ENCODE measurements at places on chromosomes 7 and 10. TPM values are rescaled to one million over a fixed set of nuclear protein-coding genes. Genes with fewer than 3 reads are reported as not detected.
A peak's percentile ranks its signal among the peaks of the same experiment; 100 is the strongest.

The SGCE gene
- total RNA-seq: 39.8 TPM

DNA sequence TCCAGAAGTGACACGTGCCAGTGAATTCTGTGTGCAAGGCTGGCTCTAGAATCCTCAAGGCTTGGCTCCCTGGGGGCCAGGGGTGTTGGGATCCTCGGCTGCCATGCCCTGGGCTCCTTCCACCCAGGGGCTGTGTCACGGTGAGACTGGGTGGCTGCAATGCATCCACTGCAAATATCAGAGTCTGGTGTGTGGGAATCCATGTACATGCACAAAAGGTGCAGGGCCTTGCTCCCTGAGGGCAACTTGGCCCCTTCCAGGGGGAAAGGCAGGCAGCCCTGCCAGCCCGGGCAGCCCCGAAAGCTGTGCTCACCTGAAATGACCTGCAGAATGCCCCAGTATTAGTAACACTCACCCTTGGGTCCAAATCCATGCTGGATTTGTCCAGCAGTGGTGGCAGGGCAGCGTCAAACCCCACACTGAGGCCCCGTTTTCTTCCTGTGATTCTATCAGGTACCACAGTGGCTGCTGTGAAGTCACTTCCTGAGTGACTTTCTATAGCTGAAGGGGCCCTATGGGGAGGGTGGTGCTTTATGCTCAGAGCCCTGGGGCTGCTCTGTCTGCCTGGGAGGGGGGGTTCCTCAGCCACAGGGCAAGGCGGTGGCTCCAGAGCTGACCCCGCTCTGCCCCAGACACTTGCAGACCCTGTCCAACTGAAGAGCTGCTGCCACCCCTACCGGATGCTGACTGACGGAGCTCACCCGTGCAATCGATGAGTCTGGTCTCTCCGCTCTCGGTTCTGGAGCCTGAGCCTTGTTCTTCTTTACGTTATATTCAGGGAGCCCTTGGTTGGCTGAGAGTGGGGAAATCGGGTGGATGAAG is 317.7 kb downstream of the GLRX3 start:
- no peak overlapping the region for H3K4me3 ChIP-seq
- DNase-seq: no peak
- H3K27ac ChIP-seq: no peak overlapping the region
- H3K4me1 ChIP-seq: no peaks in the 10 kb centered on the region

DNA sequence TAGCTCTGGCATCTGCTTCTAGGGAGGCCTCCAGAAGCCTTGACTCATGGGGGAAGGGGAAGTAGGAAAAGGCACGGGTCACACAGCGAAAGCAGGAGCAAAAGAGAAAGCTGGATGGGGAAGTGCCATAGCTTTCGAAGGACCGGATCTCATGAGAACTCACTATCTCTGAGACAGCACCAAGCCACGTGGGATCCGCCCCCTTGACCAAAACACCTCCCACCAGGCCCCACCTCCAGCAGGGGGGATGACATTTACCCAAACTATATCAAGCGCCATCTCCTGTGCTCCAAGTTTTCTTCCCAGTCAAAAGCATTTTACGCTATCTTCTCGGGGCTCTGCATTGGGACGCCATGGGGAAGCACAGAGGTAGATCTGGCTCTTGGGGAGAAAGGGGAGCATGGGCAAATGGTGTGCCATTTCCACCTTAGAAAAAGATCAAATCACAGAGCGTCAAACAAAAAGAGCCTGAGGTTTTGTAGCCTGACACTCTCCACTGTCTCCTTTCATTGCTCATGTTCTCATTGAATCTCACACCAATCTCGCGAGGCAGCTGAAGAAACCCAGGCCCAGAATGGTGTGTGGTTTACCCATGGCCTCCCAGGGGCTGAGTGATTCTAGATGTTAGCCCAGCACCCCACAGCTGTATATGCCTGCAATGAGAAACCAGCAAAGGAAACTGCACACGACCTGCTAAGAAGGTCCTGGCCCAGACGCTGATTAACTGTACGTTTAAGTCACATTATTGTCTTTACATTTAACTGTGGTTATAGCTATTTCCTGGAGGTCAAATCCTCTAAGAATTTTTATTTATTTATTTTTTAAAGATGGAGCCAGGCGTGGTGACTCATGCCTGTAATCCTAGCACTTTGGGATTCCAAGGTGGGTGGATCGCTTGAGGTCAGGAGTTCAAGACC is 8.1 kb upstream of the OLAH start:
- no peak overlapping the region for H3K27ac ChIP-seq
- no peaks in the 10 kb centered on the region for H3K27me3 ChIP-seq
- no peak for DNase-seq

GRCh38 chr10:88851706-88852105 is at the start of gene ANKRD22:
ANKRD22 (minus strand) TSS chr10:88851844; CDS start chr10:88851607, 237 bp downstream.
- H3K27me3 ChIP-seq: no peaks in the 10 kb centered on the region
- H3K4me1 ChIP-seq: no peaks in the 10 kb centered on the region
- no peaks in the 10 kb centered on the region for H3K36me3 ChIP-seq
- no peak within 1 kb of the TSS for H3K27ac ChIP-seq
- H3K4me3 ChIP-seq: no peak within 1 kb of the TSS

DNA sequence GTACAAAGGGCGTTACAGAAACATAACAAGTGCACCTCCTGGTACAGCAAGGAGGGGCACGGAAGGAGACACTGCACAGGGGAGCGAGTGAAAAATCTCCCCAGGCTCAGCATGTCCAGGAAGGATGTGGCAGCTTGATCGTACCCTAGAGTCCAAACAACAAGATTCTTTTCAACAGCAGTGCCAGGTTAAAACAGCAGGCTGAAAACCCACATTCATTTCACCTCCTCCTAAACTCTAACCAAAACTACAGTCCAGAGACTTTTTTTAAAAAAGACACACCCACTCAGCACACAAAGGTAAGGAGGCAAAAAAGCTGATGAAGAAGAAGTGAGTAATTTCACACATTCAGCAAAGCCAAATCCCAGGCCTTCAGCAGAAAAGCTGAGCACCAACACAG is 138.8 kb downstream of the SFMBT2 start:
- H3K4me1 ChIP-seq: no peaks in the 10 kb centered on the region
- no peak overlapping the region for H3K27ac ChIP-seq
- H3K27me3 ChIP-seq: no peaks in the 10 kb centered on the region

The GPR15LG gene
- not detected for total RNA-seq

The FXYD4 gene
- not detected for total RNA-seq

The GPNMB gene
- 6.3 TPM for total RNA-seq

The DPYSL4 gene
- total RNA-seq: 0.11 TPM

DNA sequence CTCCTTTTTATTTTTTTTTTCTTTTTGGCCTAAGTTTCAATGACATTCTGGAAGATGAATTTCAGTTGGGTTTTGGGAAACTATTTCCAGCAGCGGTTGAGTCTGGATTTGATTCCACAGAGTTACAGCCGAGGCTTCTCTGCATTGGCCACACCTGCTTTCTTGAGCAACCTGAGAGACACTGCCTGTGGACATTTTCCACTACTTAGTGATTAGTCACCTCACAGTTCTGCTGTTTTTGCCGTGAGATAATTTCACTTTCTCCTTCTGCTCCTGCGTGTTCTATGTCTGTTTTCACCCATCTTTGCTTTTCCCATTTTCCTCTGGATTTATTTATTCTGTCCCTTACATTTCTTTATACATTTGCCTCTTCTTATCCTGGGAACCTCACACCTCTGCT is 243.0 kb downstream of the BICC1 start:
- H3K4me3 ChIP-seq: no peak overlapping the region
- no peaks in the 10 kb centered on the region for H3K36me3 ChIP-seq
- no peak for DNase-seq
- H3K27me3 ChIP-seq: no peaks in the 10 kb centered on the region
- no peaks in the 10 kb centered on the region for H3K4me1 ChIP-seq

- H3K36me3 ChIP-seq: no peaks in the 10 kb centered on the region
- H3K4me1 ChIP-seq: no peaks in the 10 kb centered on the region
- no peaks in the 10 kb centered on the region for H3K27me3 ChIP-seq
- DNase-seq: no peak
- H3K4me3 ChIP-seq: no peak overlapping the region
- no peak overlapping the region for H3K27ac ChIP-seq
Measured at GRCh38 chr7:12951397-12951801, 264.0 kb downstream of the ARL4A start.

DNA sequence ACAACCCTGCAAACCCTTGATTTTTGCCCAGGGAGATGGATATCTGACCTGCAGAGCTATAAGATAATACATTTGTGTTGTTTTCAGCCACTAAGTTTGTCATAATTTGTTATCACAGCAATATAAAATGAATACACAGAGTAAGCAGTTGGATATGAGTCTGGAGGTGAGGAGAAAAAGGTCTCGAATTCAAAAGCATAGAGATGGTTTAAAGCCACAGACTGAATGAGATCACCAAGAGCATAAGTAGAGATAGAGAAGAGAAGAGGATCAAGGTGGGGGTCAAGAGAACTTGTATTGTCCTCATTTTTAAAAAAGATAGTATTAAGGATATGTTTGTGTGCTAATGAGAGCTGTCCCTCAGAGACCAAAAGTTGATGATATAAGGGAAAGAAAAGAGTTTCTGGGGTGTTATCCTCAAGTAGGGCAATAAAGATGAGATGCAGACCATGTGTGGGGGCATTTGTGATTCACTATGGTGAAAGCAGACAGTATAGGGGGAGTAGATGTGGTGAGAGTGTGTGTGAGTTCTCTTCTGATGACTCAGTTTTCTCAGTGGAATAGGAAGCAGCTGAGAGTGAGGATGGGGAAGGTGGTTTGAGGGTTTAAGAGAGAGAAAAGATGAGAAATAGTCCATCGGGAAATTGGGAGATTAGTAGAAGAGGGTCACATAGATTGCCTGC is 25.8 kb upstream of the PCGF5 start:
- no peaks in the 10 kb centered on the region for H3K27me3 ChIP-seq
- H3K4me1 ChIP-seq: no peaks in the 10 kb centered on the region
- no peaks in the 10 kb centered on the region for H3K36me3 ChIP-seq
- H3K4me3 ChIP-seq: no peak overlapping the region

DNA sequence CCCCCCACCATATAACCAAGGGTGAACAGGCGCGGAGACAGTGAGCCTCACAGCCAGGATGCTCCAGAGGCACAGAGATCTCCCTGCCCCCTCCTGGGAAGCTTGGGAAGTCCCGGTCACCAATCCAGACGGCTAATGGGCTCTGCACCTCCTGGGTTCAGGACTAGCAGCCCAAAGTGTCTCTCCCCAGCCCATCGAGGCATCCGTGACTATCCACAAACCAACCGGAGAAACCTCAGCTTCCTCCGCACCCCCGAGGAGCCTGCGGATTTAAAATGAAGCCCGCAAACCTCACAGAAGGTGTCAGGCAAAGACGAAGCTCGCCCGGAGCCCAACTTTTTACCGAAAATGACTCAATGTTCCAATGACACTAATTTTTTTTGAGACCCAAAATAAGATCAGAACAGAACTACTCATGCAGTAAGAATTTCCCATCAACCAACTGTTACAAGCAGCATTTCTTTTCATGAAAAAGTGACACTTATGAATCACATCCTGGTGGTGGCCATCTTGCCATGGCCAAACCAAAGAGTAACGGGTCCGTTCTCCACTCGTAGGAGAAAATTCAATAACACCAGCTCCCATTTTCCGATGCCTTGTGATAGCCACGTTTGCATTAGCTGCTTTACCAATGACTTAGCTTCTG is 6.0 kb downstream of the PDGFA start:
- no peak overlapping the region for H3K4me3 ChIP-seq
- no peaks in the 10 kb centered on the region for H3K36me3 ChIP-seq
- peaks cover 3% of the 10 kb centered on the region for H3K4me1 ChIP-seq
- DNase-seq: no peak
- H3K27ac ChIP-seq: no peak overlapping the region

DNA sequence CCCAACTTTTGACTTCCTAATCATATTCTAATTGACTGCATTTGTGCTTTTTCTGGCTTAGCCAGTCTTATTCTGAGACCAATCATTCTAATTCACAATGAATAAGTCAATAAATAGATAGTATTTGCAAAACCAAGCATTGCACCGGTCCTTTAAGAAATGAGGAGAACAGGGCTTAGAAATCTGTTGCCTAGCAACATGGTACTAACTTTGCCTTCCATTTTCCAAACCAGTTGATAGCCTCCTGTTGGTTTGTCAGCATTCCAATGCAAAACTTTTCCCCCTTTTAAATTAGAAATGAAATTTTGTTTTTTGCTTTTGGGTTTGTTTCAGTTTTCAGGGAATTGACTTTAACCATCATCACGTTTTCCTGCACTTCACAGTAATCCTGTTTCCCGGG is 603.5 kb upstream of the NRP1 start:
- H3K27ac ChIP-seq: no peak overlapping the region
- H3K4me3 ChIP-seq: no peak overlapping the region
- no peaks in the 10 kb centered on the region for H3K4me1 ChIP-seq
- H3K36me3 ChIP-seq: no peaks in the 10 kb centered on the region

- no peaks in the 10 kb centered on the region for H3K27me3 ChIP-seq
- peak overlapping the region; percentile 36 for H3K4me3 ChIP-seq
- peaks cover 15% of the 10 kb centered on the region for H3K36me3 ChIP-seq
Measured at GRCh38 chr7:90764848-90765570, 168.9 kb downstream of the CDK14 start.

The RHOBTB1 gene
- total RNA-seq: not detected

DNA sequence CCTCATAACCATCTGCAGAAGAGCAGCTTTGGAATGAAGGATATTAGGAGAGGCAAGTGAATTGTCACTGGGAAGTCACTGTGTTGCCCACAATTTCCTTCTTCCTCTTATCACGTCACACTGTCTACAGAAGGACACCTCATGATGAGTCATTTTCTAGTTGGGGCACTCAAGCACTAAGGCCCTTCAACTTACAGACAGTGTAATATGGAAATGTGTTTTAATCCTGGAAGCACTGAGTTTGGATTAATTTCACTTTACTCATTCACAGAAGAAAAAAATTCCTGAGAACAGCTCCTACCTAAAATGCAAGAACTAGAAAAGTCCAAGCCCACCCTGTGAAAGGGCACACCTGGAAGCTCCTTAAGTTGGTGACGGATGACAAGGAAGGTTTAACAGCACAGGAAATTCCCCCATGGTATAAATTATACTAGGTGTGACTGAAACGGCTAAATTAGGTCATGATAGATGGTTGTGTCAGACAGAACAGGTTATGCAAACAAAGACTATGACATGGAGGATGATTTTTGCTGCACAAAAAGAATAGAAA is 56.6 kb downstream of the PARD3 start:
- DNase-seq: peak; percentile 51
- no peaks in the 10 kb centered on the region for H3K27me3 ChIP-seq
- no peaks in the 10 kb centered on the region for H3K36me3 ChIP-seq
- no peak overlapping the region for H3K4me3 ChIP-seq
- peaks cover 15% of the 10 kb centered on the region for H3K4me1 ChIP-seq

GRCh38 chr7:25595996-25596395 is 367.7 kb upstream of the NPVF start:
- DNase-seq: no peak
- H3K27ac ChIP-seq: no peak overlapping the region
- H3K4me3 ChIP-seq: no peak overlapping the region
- no peaks in the 10 kb centered on the region for H3K27me3 ChIP-seq
- H3K36me3 ChIP-seq: no peaks in the 10 kb centered on the region

All from Karpas-422 (cell line).